ENCODE measurements at places on chromosomes 6 and 20.

- no peak for DNase-seq
Measured at GRCh38 chr6:148747471-148748165, 788 bp downstream of the UST start.

GRCh38 chr6:37039958-37040357 is 34.5 kb downstream of the FGD2 start:
- no peak for DNase-seq

- DNase-seq: no peak
Measured at GRCh38 chr20:50395251-50395729, 114.9 kb upstream of the PTPN1 start.

DNA sequence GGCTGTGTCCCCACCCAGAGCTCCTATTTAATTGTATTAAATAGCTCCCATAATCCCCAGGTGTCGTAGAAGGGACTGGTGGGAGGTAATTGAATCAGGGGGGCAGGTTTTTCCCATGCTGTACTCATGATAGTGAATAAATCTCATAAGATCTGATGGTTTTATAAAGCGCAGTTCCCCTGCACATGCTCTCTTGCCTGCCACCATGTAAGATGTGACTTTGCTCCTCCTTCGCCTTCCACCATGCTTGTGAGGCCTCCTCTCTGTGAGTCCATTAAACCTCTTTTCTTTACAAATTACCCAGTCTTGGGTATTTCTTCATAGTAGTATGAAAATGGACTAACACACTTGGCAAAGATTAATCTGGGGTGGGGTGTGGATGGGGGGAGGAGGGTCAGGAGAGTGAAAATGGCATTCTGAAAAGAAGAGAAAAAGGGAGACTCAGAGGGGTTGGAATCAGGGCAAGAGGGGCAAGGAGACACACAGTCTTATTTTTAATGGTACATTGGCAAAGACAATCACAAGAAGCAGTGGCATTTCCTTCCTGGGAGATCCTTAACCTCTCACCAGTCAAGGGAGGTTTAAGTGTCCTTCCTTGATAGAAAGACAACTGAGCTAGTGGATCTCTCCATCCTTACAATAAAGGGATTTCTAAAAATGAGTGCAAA is 37.5 kb upstream of the NOX3 start:
- no peak for DNase-seq

- DNase-seq: no peak
Measured at GRCh38 chr20:22939181-22939580, 95.9 kb upstream of the SSTR4 start.

DNA sequence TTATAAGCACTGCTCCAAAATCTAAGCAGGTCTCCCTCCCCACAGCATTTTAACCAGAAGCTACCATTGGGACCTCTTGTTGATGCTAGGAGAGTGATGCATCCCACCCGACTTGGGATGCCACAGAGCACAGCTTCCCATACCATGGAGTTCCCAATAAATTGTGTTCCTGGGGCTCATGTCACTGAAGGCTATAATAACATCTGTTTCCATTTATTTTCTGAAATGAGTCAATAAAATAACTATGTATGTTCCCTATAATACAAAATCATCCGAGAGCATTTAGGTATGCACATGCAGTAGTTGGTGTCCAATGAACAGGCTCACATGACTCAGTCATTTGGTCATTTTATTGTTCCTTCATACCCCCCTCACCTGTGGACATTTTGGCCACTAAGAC is 204.2 kb downstream of the TBC1D7 start:
- DNase-seq: no peak

- DNase-seq: no peak
Measured at GRCh38 chr20:19176470-19177052, 35.9 kb upstream of the SLC24A3 start.

Data from hypothalamus (tissue), 51 donors.